Sciatic nerve (tissue), 2 donors: ENCODE measurements at places on chromosomes 6 and 20. TPM values are rescaled to one million over a fixed set of nuclear protein-coding genes. Genes with fewer than 3 reads are reported as not detected.

- no peak for DNase-seq
Measured at GRCh38 chr6:109027964-109028363, 66.7 kb downstream of the SESN1 start.

DNA sequence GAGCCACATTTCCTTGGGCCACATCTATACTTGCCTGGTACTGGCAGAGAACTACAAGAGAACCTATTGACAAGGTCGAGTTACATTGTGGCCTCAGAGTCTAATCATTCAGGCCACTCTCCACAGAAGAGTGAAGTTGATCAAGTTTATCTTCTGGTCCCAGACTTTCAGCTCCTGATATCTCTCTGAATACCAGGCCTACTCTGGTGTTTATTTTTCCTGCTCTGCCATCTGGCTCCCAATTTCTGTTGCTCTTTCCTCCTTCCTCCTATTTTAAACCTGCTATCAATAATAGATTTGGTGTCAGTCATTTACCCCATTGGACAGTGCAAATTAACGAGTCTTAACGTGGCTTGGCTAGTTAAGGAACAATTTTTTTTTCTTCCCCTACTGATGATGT, 46.6 kb downstream of the SCGN start:
- DNase-seq = no peak

MYB gene
- total RNA-seq = 0.22 TPM

- DNase-seq = no peak
Measured at GRCh38 chr20:24033565-24033964, 45.0 kb upstream of the GGTLC1 start.

DNA sequence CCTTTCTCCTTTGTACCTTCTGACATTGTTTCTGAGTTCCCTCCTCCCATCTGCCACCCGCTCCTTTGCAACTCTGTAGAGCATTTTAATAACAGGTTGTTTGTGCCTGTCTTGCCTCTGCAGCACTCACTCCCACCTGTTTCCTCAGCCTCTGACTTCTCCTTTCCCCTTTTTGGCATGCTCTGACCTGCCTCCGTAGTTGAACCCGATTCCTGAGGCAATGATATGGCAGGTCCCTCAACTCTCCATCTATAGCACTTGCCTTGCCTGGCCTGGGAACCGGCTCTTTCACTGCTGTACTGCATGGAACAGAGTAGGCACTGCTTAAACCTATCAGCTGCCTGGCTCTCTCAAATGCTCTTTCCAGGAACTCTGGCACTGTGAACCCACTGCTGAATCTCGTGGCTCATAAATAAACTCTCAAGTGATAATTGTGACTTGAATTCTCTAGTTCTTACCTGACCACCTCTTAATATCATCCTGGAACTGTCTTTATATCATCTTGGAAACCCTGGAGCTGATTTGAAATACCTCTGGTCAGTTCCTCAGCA, 50.3 kb downstream of the UTRN start:
- DNase-seq = no peak

DNA sequence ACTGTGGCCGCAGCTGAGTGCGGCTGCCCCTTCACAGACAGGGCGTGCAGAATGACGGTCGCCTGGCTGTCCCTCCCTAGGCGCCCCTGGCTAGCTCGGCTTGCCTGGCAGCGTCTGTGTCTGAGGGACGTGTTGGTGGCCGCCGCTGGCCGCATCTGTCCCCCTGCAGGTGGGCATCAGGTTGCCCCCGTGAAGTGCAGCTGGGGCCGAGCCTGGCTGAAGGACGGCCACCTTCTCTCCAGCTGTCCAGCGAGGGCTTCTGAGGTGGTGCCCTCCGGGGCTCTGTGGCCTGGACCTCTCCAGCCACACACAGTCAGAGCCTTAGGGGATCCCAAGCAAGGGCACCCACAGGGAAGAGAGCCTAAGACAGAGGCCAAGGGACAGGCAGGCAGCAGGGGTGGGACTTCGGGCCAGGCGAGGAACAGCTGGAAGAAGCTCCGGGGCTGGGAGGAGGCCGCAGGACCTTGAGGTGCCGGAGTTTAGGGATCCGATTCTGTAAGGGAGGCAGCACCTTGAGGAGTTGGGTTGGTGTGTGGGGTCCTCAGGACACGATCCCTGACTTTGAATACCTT, 89.0 kb upstream of the EPB41L1 start:
- DNase-seq = no peak

DNA sequence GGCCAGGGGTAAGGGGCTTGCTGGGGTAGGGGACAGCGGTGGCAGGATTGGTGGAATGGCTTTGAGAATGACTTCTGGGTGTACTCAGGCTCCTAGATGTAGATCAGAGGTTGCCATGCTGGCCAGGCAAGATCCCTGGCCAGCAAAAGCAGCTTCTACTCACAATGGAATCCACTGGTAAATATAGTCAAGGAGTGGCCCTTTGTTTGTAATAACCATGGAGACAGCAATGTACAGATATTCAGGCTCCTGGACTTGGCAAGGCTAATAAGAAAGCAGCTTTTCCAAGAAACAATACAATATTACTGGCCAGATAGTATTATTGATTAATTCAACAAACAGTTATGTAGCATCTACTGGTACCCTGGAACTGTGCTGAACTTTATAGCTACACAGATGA, 37.9 kb downstream of the CDH26 start:
- DNase-seq = no peak

DNA sequence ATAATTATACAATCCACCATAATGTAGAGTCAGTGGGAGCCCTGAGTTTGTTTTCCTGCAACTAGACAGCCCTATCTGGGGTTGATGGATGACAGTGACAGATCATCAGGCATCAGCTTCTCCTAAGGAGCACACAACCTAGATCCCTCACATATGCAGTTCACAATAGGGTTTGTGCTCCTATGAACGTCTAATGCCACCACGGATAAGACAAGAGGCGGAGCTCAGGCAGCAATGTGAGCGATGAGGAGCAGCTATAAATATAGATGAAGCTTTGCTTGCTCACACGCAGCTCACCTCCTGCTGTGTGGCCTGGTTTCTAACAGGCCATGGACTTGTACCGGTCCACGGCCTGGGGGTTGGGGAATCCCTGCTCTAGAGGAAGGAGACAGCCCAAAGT, 25.9 kb downstream of the EDEM2 start:
- no peak for DNase-seq

TCP11 gene
- total RNA-seq = not detected

DNA sequence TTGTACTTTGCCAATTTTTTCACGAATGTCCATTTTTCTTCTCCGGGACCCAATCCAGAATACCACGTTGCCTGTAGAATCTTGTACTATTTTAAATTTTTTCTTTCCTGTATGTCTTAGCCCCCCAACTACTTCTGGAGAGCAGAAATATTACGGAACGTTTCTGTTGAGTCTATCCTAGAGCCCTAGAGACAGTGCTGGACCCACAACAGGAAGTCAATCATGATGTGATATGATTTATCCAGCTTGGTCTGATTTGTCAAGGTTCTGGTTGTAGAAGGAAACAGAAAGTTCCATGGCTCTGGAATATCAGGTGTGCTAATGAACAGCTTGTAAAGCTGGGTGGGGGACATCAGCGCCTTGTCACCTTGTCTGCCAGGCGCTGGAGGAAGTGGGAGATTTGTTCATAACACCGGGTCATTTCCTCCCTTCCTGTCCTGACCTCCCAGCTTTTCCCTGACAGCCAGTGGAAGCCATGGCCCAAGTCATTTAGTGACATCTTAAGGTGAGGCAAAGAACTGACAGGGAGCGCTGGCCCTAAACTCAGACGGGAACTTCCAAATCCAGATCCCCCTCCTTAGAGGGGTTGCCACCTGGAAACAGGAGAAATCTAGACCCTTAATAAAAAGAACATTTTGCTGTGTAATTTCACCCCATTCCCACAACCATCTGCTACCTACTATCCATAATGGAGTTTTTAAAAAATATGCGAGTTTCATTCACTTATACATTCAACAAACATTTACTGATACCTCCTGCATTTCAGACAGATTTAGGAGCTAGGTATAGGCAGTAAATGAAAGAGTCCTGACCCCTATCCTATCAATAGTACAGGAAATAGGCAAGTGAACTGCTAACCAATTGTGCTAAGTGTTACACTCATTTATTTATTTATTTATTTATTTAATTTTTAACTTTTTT, 130.5 kb downstream of the ZFP64 start:
- no peak for DNase-seq

DNA sequence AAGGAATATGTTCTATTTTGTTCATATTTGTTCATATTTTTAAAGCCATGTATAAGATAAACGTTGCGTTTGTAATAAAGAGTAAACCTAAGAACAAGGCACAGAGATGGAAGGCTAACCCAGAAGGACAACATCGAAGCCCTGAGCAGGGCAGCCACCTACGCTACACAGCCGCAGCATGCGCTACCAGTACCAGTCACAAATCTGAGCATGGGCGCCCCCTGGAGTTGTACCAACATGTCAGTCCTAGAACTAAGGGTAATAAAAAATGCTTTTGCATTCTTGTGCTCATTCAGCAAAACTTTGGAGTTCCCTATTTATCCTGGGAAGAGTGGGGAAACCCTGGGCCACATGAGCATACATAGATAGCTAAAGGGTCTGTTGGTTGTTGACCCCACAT, 70.6 kb downstream of the PLEKHG1 start:
- no peak for DNase-seq

- no peak for DNase-seq
Measured at GRCh38 chr6:3371222-3371949, 85.5 kb downstream of the SLC22A23 start.

GID8 gene
- 27.2 TPM for total RNA-seq

TMEM74B gene
- 7.1 TPM for total RNA-seq

CDK19 gene
- 41.7 TPM for total RNA-seq

DNA sequence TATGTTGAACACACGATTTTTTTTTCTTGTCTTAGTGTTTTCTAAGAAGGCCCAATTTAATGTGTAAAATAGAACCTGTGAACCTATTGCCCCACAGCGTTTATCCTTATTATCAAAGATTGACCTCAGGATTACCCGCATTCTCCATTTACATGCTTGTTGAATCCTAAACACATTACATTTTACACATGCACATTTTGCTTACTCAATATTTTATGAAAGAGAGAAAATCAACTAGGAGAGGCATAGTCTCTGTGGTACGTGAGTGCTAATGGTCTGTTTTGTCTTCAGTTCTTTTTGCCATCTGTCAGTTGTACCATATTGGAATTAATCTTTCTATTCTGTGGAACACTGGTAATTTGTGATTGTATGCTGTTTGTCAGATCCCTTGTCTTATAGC, 80.1 kb upstream of the SMIM8 start:
- DNase-seq = no peak

FAM162B gene
- total RNA-seq = 8.9 TPM

GRCh38 chr6:131045139-131045538, 17.9 kb downstream of the EPB41L2 start:
- no peak for DNase-seq

- no peak for DNase-seq
Measured at GRCh38 chr6:126574301-126574700, 234.4 kb downstream of the CENPW start.

OPRL1 gene
- total RNA-seq = 1.0 TPM

DNA sequence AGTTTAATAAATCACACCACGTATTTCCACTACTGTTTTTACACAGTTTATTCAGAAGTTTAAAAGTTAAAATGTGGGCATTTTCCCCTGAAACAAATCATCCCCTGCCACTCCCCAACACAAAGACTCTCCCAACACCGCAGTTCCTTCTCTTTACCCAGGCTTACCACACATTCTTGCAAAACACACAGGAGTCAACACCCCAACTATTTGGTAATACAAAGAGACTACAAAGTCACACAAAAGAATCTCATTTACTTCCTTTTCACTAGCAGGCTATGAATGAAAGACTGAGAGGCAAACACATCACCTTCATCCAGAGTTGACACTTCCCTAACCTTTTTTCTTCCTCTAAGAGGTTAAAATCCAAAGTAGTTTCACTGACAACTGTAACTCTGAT, 51.1 kb downstream of the KCTD20 start:
- no peak for DNase-seq

DNA sequence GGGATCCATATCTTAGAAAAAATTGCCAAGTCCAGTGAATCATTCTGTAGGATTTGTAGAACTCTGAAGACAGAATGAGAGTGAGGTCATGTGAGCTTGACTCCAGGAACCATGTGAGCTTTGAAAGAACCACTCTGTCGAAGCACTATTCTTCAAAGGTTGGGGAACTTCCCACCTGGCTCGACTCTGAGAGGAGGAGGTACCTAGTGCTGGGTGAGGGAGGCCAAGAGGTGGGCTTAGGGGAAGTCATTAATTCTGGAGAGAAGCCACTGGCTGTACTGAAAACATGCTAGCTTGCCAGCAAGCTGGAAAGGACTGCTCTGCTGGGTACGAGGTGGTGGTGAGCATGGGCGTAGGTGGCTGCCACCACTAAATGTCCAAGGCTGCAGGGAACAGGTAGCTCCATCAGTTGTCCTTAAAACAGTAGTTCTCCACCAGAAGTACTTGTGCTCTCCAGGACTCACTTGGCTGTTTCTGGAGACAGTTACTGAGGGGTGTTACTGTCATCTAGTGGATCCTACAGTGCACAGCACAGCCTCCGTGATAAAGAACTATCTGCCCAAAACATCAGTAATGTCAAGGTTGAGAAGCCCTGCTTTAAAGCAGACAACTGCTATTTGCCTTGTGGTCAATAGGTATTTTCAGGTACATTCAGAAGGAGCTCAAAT, 34.7 kb upstream of the SYNJ2 start:
- no peak for DNase-seq

GRCh38 chr6:165817771-165818170, 154.7 kb upstream of the PDE10A start:
- DNase-seq = no peak

TRIM15 gene
- not detected for total RNA-seq

- DNase-seq = no peak
Measured at GRCh38 chr20:11553603-11554002, 364.1 kb upstream of the BTBD3 start.

DNA sequence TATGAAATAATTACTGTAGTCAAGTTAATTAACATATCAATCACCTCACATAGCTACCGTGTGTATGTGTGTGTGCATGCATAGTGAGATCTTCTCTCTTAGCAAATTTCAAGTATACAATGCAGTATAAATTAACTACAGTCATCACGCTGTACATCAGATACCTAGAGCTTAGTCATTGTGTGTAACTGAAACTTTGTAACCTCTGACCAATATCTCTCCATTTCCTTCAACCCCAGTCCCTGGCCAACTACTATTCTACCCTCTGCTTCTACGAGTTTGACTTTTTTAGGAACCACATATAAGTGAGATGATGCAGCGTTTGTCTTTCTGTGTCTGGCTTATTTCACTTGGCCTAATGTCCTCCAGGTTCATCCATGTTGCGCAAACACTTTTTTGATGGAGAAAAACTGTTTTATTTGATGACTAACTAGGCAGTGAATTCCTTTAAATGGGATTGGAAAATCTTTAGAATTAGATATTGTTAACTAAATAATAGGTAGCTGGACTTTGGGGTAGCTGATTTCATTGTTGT, 459.5 kb downstream of the DHX35 start:
- no peak for DNase-seq

RFX6 gene
- total RNA-seq = not detected
